Sigmoid colon (tissue), 7 donors: ENCODE measurements at places on chromosomes 16 and 17. TPM values are rescaled to one million over a fixed set of nuclear protein-coding genes. Genes with fewer than 3 reads are reported as not detected.

DNA sequence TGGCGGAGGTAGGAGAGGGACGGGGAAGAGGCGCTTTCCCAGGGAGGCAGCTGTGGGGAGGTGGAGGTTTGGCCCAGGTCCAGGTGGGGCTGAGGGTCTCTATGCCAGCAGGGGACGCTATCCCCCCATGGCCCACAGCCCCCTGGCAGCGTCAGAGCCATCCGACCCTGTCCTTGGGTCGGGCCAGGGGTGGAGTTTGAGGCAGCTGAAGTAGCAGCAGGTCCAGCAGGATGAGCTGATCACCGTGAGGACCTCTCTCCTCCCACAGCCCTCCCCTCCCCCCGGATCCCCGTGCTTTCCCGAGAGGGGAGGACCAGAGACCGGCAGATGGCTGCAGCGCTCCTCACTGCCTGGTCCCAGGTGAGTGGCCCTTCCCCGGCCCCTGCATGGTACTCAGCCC lies 3.2 kb downstream of the ZNF205 start:
- DNase-seq, result no peak

DNA sequence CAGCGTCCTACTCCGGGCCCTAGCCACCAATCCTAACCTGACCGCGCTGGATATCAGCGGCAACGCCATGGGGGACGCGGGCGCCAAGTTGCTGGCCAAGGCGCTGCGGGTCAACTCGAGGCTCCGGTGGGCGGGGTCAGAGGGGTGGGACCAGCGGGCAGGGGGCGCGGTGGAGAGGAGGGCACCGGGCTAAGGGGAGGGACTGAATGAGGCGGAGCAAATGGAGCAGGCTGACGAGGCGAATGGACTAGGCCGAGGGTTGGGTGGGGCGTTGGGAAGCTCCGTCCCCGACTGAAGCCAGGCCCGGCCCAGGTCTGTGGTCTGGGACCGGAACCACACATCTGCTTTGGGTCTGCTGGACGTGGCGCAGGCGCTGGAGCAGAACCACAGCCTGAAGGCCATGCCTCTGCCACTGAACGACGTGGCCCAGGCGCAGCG lies 4.6 kb downstream of the CARMIL2 start:
- DNase-seq, result no peak

The CCL14 gene
- total RNA-seq, result 30.0 TPM

DNA sequence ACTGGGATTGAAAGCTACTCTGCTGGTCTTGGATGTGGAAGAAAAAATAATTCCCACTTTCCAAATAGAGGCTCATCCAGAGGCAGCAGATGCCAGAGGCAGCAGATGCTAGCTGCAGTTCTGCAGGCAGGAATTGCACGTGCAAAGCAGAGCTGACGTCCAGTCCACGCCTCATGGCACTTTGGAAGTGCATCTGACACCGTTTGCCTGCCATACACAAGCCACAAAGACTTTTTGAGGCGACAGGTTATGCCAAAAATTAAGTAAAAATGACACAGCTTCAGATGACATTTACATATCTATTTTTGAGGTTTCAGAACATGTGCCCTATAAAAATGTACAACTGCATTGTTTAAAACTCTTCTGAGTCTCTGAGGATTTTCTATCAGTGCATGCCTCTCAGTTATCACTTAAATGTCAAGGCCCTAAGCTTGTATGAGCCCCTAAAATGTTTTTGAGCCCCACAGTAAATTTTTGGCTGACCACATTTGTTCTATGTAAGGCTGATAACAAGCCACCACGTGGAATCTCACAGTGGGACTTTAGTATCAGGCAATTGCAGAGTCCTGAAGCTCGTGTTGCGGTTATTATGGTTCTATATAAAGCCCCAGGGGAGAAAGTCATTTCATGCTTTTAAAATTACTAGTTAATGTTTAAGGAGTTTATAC lies 239.2 kb downstream of the PRKCA start:
- DNase-seq, result no peak

GRCh38 chr16:31079342-31079944 lies 5.2 kb downstream of the ZNF646 start:
- DNase-seq, result no peak

DNA sequence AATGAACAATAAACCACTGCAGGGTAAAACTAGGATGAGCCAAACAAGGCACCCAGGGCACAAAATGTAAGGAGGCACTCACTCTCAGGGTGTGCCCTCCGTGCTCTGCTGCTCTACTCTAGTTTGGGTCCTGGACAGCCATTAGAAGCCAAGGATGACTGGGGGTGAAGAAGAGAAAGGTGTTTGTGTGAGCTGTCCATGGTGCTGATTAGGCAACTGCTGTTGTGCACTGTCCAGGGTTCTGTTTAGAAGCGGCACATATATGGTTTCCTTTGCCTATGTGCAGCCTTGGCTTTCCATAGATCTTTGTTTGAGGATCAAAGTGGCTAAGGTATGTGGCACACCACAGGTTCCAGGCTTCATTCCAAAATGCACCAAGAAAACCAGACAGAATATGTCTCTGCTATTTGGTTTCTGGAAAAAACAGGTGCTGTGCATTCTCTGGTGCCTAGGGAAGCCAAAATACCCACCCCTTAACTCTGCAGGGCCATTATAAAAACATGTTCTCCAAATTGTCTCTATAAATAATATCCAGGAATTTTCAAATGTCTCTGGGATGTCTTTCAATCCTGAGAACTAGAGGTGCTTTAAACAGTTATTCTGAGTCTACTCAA lies 123.5 kb downstream of the CBLN1 start:
- no peak for DNase-seq

The CCL5 gene
- total RNA-seq, result 2.4 TPM

The MMP28 gene
- 25.3 TPM for total RNA-seq

The SPATA32 gene
- not detected for total RNA-seq

GRCh38 chr17:42246515-42246914 lies 29.7 kb downstream of the STAT5B start:
- peak; percentile 32 for DNase-seq

- no peak for DNase-seq
Measured at GRCh38 chr16:3830625-3831254, 49.8 kb downstream of the CREBBP start.

The RAC3 gene
- total RNA-seq, result 0.99 TPM

DNA sequence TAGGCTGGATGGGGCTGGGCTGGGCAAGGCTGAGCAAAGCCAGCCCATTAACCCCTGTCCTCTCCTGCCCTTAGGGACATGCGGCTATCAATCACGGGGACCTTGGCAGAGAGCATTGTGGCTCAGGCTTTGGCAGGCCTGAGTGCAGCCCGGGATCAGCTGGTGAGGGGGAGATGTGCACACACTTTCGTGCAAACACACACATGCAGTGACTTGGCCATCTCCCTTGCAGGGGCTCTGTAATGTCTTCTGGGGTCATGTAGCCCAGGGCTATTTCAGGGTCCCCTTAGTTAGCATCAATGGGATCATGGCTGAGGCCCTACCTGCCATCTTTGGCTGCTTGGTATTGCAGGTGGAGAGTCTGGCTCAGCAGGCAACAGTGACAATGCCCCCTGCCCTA lies 6.9 kb downstream of the CARMIL2 start:
- DNase-seq, result no peak

DNA sequence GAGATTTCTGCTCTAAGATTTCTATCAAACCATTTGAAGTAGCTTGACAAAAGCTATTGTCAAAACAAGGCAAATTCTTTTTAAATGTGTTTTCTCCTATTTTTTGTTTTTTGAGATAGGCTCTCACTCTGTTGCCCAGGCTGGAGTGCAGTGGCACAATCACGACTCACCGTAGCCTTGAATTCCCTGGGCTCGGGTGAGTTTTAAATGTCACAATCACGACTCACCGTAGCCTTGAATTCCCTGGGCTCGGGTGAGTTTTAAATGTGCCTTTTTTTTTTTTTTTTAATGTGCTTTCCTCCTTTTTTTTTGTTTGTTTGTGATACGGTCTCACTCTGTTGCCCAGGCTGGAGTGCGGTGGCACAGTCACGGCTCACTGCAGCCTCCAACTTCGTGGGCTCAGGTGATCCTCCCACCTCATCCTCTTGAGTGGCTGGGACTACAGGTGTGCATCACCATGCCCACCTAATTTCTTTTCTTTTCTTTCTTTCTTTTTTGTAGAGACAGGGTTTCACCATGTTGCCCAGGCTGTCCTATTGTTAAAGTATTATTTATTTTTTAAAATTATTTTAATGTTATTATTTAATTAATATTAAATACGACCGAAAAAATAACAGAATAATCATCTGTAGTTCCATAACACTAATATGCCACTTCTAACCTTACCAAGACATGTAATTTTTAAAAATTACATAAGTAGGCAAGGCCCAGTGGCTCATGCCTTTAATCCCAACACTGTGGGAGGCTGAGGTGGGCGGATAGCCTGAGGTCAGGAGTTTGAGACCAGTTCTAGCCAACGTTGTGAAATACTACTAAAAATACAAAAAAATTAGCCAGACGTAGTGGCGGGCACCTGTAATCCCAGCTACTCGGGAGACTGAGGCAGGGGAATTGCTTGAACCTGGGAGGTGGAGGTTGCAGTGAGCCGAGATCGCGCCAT lies 69.7 kb upstream of the FA2H start:
- no peak for DNase-seq

The CHD3 gene
- 147 TPM for total RNA-seq

DNA sequence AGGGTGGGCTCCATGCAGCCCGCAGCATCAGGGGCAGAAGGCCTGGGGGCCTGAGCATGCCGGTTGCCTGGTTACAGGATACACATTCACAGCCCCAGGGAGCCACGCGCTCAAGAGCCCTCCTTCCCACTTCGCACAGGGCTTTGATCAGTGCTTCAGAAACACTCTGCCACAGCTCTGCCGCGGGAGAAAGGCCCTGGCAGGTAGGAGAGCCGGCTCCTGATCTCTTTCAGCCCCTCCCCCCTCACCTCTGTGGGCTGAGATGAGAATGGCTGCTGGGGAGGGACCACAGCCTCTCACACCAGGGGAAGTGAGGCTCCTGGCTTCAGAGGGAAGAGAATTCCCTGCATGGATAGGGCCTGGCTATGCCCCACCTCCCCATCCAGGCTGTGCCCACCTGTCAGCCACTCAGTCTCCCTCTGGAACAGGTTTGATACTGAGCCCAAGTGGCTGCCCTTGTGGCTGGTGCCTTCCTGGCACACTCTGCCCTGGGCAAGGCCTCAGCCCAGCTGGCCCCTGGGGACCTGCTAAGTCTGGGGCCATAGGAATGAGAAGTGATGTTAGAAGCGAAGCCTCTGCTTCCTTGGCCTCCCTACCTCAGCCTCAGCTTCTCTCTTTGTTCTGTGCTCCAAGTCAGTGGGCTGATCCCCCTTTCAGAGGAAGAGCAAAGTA lies 8.6 kb downstream of the DOK4 start:
- DNase-seq, result no peak

The CCL13 gene
- total RNA-seq, result 2.1 TPM

The ITGB4 gene
- total RNA-seq, result 28.5 TPM

DNA sequence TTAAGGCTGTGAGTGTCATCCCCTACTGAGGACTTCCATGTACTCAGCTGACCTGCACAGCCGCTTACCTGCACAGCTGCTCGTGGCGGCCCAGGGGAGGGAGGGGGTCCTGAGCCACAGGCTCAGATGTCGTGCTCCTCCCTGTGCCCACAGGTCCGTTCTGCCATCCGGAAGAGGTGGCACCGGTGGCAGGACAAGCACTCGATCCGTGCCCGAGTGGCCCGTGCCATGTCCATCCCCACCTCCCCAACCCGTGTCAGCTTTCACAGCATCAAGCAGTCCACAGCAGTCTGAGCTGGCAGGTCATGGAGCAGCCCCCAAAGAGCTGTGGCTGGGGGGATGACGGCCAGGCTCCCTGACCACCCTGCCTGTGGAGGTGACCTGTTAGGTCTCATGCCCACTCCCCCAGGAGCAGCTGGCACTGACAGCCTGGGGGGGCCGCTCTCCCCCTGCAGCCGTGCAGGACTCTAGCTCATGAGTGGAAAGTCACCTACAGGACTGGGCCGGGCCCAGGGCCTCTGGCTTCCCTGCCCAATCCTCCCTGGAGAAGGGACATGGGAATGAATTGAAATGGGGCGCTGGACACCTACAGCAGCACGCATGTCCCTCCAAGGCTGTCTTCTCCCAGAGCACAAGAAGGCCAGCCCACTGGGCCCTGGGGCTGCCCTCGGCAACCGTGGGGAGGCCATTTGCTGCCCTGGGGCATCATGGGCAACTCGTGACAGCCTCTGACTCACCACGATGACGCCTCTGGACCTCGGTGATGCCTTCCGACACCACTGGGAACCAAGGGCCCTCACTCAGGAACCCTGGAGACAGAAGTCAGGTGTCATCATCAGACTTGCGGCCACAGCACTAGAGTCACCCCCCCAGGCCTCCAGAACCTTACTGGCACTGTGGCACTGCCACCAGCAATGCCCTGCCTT lies 9.9 kb upstream of the SPPL2C start:
- no peak for DNase-seq

DNA sequence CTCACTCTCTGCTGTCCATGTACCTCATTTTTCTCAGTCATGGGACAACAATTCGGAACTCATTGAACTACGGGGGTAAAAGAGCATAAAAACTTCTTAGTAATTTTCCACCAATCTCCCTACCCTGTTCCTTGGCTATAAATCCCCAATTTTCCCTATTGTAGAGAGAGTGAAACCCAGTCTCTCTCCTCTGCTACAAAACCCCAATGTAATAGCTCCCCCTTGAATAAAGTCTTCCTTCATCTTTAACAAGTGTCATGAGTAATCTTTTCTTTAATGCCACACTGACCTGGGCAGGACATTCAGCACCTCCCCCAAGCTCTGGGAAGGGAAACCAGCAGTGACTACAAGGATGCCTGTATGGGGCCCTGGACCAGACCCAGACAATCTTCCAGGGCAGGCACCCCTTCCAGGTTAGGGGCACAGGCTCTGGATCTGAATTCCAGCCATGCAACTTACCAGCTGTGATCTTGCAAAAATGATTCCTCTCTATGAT lies 10.2 kb upstream of the EIF1 start:
- DNase-seq, result peak; percentile 41

DNA sequence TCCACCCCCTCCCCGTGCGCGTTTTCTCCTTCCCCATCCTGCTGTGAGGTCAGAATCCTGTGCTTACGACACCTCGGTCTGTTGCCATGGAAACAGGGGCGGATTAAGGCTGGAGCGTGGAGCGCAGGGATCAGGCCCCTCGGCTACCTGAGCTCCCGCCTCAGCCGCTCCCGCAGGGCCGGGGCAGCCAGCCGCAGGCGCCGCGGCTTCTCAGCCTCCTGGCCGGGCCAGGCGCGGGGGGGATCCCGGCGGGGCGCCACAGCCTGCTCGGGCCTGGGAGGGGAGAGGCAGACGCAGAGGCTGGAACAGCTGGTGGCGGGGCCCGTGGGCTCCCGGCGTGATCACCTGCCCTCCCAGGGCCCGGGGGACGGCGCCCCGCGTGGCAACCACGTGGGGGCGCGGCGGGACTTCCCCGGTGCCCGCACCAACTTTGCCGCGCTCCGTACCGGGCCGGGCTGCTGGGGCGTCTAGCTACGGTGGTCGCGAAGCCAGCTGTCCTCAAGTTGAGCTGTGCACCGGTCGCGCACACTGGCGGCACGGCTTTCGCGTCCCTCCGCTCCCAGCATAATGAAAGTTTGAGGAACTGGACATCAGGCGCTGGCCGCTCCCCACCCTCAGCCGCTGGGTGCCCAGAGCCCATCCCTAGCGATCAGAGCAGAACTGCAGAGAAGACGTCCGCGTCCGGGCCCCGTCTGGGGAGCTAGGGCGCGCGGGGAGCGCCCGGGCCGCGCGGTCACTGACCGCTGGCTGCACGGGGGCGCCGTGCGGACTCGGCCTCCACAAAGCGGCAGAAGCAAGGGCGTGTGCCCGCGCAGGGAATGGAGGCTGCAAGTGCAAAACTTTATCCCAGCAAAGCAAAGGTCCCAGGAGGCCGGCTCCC lies 1.2 kb downstream of the RTN4RL1 start:
- peak; percentile 81 for DNase-seq

GRCh38 chr16:4954714-4955113 lies 3.4 kb upstream of the SEC14L5 start:
- DNase-seq, result no peak
